ENCODE measurements at places on chromosomes 5 and 9.

DNA sequence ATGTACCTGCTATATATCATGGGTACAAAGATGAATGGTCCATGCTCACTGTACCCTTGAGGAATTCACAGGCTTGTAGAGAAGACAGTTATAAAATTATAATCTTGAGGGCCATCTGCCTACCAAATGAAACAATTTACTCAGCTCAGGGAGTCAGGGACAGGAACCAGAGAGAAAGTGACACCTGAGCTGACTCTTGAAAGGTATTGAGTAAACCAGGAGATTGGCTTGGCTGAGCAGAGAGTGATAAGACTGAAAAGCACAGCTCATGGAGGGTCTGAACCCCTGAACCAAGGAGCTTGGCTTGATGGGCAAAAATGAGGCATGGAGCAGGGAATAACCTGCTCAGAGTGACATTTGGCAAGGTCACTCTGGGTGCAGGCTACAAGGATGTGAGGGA is 147.3 kb downstream of the FAM114A2 start:
- no peak for DNase-seq

- DNase-seq: no peak
Measured at GRCh38 chr5:17748941-17749340, 114.7 kb downstream of the TAF11L14 start.

GRCh38 chr9:2709645-2710101 is 7.6 kb upstream of the KCNV2 start:
- no peak for DNase-seq

DNA sequence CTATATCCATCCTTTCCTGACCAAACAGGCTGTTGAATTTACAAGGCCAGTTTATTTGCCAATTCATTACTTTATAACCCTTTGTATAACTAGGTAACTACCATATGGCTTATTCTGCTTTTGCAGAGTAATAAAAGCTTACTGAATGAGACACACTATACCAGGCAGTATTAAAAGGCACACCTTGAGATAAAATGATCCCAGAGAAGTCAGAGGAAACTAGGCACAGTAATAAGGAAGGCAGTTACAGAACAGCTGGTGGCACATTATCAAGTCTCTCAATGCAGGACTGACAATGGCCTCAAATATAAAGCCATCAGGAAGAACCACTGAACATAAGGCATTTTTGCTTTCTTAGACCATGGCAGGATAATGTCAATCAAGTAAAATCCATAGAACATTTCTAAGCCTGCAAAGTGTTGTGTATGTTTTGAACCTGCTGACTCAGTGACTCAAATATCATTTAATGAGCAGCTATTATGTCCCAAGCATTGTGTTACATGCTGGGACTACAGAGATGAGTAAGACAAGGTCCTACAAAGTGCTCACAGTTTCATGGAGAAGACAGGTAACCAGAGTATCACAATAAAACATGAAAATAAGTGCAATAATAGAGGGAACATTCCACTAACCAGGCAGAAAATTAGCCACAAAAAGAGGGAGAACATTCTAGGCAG is 52.5 kb downstream of the OXCT1 start:
- DNase-seq: no peak

DNA sequence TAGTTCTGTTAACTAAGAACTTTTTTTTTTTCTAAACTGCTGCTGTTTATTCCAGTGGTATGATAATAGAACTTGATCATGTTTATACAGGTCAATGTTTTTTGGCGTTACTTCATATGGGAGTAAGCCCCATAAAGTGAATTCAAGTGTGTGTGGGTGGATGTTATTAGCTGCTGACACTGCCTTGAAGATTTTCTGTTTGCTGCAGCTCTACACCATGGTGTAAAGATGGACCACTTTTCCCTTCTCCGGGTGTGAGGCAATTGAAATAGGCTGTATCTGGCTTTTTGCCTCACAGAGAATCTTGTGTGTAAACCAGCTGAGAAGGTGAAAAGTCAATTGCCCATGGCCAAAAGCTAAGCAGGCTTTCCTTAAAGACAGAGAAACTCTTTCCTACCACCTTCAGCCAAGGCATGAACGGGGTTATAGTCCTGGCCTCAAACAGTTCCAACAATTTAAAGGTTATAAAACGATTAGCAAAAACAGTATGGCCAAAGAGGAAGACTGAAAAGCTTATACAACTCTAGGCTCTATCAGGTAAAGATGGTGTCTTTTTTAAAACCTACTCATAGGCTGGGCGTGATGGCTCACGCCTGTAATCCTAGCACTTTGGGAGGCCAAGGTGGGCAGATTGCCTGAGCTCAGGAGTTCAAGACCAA is 33.9 kb upstream of the ABCA1 start:
- DNase-seq: no peak

- DNase-seq: no peak
Measured at GRCh38 chr5:157233515-157233914, 32.4 kb upstream of the CYFIP2 start.

DNA sequence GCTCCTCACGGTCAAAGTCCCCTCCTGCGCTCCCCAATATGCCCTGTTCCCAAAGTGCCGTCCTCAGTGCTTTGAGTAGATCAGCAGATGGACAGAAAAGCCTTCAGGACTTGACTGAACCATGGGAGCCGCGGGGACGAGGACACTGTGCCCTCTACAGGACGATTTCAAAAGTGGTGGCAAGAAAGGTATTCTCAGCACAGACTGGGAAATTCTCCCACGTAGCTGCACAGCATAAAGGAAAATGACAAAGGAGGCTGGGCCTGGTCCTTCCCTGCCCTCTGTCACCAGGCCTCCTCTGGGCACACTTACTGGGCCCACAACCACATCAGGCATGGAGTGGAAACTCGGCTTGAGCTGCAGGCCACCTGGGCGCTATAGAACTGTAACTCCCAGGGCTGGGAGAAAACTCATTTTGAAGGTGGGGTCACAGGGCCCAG is 16.7 kb upstream of the MTMR12 start:
- no peak for DNase-seq

DNA sequence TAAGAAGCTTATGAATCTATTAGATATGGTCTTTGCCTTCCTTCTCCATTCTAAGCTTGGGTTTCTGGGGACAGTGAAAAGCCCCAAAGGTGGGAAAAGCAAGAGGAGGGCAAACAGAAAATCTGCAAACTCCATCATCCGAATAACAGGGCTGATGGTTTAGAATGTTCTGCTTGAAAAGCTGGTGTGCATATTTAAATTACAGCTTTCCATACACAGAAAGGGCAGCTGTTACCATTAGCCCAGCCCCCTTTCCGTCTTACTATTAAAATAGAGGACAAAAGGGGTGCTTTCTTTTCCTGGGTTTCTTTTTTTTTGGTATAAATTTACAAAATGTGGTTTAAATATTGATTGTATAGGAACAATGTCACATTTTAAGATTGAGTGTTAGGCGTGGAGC is 22.0 kb downstream of the INSYN2B start:
- no peak for DNase-seq

DNA sequence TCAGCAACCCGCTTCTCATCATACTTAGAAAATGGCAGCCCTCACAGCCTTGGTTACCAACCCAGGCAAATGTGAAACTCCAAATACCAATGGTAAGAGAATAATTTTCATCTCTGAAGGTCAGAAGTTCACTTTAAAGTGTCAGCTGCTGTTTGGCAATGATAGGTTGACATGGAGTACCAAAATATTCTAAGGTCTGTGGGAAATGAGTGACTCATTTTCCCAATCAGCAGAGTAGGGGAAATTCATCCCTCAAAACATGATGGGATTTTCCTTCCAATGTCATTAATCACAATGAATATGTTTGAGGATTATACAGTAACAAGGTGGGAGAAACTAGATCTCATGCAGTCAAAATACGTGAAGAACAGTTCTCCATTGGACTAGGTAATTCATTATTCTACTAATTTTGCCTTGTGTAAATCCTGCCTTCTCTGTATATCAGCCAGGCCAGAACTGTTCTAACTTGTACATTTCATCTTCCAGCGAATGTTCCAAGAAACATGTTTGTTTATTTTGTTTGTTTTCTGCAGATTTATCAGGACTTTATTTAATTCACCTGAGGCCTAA is 53.1 kb upstream of the ERBIN start:
- DNase-seq: no peak

DNA sequence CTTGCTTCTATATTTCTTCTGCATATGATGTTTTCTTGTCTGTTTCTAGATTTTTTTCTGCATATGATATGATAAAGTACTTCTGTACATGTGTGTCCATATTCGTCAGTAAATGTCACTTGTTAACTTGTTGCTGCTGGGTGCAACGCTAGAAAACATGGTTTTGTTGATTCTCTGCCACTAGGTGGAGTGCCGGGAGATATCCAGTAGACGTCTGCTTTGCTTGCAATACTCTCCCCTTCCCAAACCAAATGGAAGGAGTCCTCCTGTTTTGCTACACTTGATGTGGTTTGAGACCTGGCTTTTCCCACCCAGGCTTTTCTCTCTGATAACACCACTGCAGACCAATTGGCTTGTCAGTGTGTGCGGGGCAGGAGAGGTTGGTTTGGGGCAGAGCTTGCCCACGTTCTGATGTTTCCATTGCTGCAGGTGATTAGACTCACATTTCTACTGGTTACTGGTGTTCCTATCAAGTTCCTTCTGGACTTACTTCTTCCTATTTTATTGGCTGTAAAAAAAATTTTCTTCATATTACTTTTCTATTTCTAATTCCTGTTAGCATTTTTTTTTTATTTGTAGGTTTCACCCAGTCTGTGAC is 900.0 kb upstream of the CDH10 start:
- DNase-seq: no peak

- DNase-seq: peak; percentile 33
Measured at GRCh38 chr5:180670586-180671359, 21.4 kb upstream of the FLT4 start.

DNA sequence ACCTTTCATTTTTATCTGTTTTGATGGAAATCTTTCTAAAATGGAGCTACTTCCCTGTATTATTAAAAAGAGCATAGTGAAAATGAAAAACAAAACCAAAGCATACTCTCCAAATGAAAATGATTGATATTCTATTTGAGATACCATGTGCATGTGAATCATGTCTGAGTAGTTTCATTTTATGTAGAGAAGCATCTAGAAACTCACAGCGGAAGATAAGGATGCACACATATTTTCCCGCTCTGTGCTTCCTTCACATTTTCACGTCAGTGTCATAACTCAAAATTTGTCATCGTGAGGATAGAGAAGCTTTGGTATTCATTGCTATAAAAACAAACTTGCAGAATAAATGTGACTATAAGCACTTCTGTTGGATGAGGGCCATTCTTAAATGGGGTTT is 34.0 kb upstream of the CLINT1 start:
- no peak for DNase-seq

GRCh38 chr9:108972186-108972585 is 38.0 kb downstream of the ABITRAM start:
- DNase-seq: no peak

DNA sequence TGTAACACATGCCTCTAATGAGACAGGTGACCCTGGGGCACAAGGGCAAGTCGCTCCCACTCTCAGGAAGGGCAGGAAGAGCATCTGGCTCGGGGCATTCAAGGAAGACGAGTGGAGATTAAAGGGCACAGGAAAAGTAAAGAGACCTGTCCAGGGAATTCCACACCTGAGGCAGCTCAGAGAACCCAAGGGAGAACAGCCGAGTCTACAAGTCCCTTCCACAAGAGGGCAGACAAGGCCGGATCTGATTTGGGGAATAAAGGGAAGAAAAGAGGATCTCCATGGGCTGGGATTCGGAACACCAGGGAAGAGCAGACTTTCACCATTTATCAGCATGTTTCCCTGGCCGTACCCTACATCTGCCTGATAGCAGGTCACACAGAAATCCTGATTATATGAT is 28.1 kb downstream of the GPX3 start:
- DNase-seq: no peak

- no peak for DNase-seq
Measured at GRCh38 chr5:72662936-72663335, 153.5 kb upstream of the TNPO1 start.

All from glomerular endothelial cell (primary cell).